ENCODE measurements at places on chromosomes 7 and 10.

- no peak for DNase-seq
Observed at GRCh38 chr10:69783515-69783914, 18.2 kb upstream of the COL13A1 start.

GRCh38 chr7:24980534-24981170 lies 674 bp upstream of the OSBPL3 start:
- DNase-seq: no peak

DNA sequence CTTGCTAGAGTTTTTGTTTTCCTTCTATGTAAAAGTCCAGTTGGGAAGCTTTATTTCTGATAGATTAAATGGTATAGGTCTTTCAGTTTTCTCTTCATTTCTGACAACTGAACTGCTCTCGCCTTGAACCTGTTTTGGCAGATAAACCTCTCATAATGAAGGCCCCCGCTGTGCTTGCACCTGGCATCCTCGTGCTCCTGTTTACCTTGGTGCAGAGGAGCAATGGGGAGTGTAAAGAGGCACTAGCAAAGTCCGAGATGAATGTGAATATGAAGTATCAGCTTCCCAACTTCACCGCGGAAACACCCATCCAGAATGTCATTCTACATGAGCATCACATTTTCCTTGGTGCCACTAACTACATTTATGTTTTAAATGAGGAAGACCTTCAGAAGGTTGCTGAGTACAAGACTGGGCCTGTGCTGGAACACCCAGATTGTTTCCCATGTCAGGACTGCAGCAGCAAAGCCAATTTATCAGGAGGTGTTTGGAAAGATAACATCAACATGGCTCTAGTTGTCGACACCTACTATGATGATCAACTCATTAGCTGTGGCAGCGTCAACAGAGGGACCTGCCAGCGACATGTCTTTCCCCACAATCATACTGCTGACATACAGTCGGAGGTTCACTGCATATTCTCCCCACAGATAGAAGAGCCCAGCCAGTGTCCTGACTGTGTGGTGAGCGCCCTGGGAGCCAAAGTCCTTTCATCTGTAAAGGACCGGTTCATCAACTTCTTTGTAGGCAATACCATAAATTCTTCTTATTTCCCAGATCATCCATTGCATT lies 27.1 kb downstream of the MET start:
- DNase-seq: no peak

DNA sequence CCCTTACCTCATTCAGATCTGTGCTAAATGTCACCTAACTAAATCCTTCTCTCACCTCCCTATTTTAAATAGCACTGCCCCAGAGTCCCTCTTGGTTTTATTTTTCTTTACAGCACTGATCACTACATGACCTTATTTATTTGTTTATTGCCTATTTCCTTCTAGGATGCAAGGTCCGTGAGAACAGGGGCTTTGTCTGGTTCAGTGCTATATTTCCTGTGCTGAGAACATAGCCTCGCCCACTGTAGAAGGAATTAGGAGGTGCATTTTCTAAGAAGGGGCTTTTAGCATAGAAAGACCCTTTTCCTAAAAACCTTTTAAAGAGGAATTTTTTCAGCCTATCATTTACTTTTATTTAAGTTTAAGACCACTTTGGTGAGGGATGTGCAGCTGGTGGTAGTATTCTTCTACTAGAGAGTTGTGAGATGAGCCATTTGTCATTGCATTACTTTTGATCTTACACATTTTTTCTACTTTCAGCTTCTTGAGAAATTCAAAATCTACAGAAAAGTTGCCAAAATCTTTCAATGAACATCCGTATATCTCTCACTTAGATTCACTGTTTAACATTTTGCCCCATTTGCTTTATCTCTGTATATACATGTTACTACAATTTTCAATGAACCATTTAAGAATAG lies 13.5 kb upstream of the PCGF5 start:
- DNase-seq: no peak

GRCh38 chr10:104690101-104690500 lies 49.0 kb downstream of the SORCS3 start:
- DNase-seq: no peak

DNA sequence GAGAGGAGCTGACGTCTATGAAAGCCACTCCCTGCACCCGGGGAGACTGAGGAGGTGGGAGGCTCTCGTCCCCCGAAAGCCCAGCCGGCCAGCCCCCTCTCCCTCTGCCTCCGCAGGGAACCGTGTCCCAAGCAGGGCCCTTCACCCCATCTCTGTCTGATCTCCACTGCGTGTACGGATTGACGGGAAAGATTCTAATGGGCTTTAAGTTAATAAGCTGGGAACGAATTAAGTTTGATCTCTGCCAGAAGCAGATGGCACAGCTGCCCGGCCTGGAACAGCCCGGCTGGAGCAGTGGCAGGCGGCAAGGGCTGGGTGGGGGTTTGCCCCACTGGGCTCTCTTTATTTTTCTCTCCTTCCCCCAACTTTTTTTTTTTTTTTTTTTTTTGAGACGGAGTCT lies 6.1 kb upstream of the SLC29A4 start:
- no peak for DNase-seq

GRCh38 chr7:27105301-27106031 lies 3.0 kb upstream of the HOXA2 start:
- no peak for DNase-seq

GRCh38 chr7:6545398-6546126 lies 5.7 kb downstream of the GRID2IP start:
- no peak for DNase-seq

DNA sequence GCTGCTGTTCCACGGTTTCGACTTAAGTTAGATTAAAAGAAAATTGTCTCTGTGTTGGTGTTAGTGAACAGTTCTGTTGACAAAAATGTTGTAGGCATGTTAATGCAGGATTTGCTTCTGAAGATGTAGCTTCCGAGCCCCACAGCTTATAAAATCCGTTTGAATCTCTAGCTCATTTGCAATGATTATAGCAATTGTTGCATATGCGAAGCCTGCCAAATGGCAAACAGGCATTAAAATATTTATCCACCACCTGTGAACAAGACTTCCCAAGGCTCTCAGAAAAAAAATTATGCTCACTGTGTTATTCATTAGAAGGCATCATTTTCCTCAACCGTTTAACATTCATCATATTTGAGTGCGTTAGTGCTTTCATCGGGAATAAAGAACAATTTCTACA lies 14.3 kb downstream of the CFAP58 start:
- DNase-seq: no peak

- no peak for DNase-seq
Observed at GRCh38 chr10:61900829-61901792, at the start of gene ARID5B. TSS of gene ARID5B (plus strand) at chr10:61901699. CDS start at chr10:61901710, 11 bp downstream.

- DNase-seq: no peak
Observed at GRCh38 chr7:42960762-42961161, 28.6 kb downstream of the MRPL32 start.

- DNase-seq: no peak
Observed at GRCh38 chr7:15798081-15798480, 111.6 kb upstream of the MEOX2 start.

DNA sequence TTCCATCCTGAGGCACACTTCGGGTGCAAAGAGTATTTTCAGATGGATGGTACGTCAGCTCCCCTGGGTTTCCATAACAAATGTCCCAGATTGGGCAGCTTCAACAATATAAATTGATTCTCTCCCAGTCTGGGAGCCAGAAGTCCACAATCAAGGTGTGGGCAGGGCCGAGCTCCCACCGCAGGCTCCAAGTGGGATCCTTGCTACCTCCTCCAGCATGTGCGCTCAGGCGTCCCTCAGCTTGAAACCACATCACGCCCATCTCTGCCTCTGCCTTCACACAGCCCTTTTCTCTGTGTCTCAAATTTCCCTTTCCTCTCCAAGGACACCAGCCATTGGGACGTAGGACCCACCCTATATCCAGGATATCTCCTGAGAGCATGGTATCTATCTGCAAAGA lies 153.5 kb downstream of the DIP2C start:
- DNase-seq: no peak

- DNase-seq: no peak
Observed at GRCh38 chr7:129906700-129907099, 46.1 kb downstream of the UBE2H start.

GRCh38 chr7:64544010-64544409 lies 18.9 kb downstream of the ZNF680 start:
- DNase-seq: no peak

- no peak for DNase-seq
Observed at GRCh38 chr7:24829787-24830186, 72.5 kb upstream of the GSDME start.

DNA sequence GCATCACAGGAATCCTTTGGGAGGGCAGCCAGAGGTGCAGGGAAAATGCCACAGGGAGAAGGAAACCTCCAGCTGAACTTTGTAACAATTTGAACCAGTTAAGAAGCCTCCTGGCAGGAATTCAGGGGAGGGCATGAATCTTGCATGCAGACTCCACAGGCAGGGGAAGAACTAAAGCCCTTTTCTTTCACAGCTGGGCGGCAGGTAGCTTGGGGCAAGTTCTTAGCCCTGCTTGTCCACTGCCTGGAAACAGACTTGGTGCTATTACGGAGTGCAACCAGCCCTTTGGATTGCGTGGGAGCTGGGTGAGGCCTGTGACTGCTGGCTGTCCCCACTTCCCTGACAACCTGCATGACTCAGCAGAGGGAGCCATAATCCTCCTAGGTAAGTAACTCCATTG lies 51.7 kb upstream of the ADAM12 start:
- no peak for DNase-seq

DNA sequence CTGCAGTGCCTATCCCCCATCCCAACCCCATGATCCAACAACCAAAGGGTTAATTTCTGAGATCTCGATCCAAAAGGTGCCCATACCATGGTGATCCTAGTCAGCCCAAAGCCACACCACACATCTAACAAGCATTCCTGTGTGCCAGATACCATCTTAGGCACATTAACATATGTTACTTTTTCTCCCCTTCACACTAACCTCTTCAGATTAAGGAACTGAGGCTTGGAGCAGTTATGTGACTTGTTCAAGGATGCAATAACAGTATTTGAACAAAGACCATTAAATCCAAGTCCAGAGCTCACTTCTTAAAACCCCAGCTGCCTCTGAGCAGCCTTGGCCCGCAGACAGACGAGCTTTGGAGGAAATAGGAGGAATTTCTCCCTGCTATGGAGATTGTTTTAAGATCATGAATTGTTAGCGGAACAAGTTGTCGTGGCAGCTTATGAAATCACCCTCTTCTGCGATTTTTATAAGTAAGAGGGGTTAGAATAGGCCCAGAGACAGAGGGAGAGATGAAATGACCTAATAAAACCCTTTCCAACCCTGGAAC lies 327.2 kb downstream of the KCNMA1 start:
- no peak for DNase-seq

GRCh38 chr7:20199015-20199737 lies 18.0 kb downstream of the MACC1 start:
- DNase-seq: peak; percentile 98

- no peak for DNase-seq
Observed at GRCh38 chr7:20696002-20696605, 80.6 kb downstream of the ABCB5 start.

DNA sequence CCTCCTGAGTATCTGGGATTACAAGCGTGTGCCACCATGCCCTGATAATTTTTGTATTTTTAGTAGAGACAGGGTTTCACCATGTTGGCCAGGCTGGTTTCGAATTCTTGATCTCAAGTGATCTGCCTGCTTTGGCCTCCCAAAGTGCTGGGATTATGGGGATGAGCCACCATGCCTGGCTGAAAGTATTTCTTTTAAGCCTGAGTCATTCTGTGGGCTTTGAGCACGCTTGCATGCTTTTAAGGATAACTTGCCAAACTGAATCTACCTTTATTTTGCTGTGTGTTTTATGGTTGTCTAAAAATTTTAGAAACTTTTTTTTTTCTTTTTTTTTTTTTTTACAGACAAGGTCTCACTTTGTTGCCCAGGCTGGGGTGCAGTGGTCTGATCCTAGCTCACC lies 33.2 kb downstream of the CNNM2 start:
- DNase-seq: no peak

DNA sequence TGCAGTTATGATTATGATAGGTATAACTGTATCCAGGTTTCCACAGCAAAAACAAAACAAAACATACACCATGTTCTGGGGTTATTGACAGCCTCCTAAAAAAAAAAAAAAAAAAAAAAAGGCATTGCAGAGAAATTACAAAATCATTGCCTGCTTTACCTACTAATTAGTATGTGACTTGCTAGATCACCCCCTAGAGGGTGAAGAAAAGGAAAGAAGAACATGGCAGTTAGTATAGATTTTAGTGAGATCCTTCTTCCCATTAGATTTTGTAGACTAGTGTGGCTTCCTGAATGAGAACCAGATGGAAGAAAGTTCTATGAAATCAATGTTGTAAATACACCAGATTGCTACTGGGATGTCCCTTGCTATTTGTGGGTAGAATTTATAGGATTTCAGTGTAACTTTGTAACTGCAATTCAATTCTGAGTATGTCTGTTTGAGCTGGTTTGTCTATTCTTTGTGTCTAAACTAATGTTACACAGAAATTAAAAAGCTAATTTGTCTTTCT lies 24.0 kb upstream of the AGBL3 start:
- DNase-seq: no peak

- no peak for DNase-seq
Observed at GRCh38 chr10:113788604-113789083, 37.2 kb downstream of the PLEKHS1 start.

GRCh38 chr7:56479748-56480147 lies 363.5 kb upstream of the NUPR2 start:
- no peak for DNase-seq
